ENCODE measurements at places on chromosomes 6 and 20. TPM values are rescaled to one million over a fixed set of nuclear protein-coding genes. Genes with fewer than 3 reads are reported as not detected.
A peak's percentile ranks its signal among the peaks of the same experiment; 100 is the strongest.

DNA sequence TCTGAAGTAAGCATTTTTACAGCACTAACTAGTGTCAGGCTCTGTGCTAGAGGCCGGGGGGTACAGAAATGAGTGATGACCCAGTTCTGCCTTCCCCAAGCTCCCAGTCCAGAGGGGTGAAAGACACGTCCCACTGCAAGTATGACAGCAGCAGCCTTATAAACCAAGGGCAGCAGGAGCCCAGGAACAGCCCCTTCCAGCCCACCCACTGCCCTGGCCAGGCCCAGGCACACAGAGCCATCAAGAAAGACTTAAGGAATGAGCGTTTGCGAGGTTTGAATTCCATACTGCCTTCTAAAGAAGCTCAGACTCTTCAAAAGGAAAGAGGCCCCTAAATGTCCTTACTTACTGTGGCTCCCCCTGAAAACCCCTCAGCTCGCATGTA lies 10.0 kb downstream of the TRERF1 start:
- peaks cover 14% of the 10 kb centered on the region for H3K4me1 ChIP-seq
- no peak overlapping the region for H3K4me3 ChIP-seq
- no peak for DNase-seq
- H3K27me3 ChIP-seq = no peaks in the 10 kb centered on the region
- no peaks in the 10 kb centered on the region for H3K36me3 ChIP-seq

- H3K4me3 ChIP-seq = no peak overlapping the region
- H3K4me1 ChIP-seq = peaks cover 55% of the 10 kb centered on the region
- H3K36me3 ChIP-seq = no peaks in the 10 kb centered on the region
- H3K27ac ChIP-seq = no peak overlapping the region
- no peaks in the 10 kb centered on the region for H3K27me3 ChIP-seq
- no peak for DNase-seq
These were observed 35.2 kb downstream of the SLX4IP start for GRCh38 chr20:10470276-10470675.

- H3K27me3 ChIP-seq = no peaks in the 10 kb centered on the region
- no peak overlapping the region for H3K27ac ChIP-seq
- DNase-seq = no peak
These were observed 414.9 kb downstream of the KIF16B start for GRCh38 chr20:16158090-16158975.

- H3K36me3 ChIP-seq = no peaks in the 10 kb centered on the region
- peaks cover 14% of the 10 kb centered on the region for H3K4me1 ChIP-seq
- H3K4me3 ChIP-seq = no peak overlapping the region
- no peak for DNase-seq
These were observed 36.3 kb upstream of the CLIC5 start for GRCh38 chr6:46051962-46052361.

- no peak overlapping the region for H3K4me3 ChIP-seq
- no peak overlapping the region for H3K27ac ChIP-seq
- no peak for DNase-seq
- H3K4me1 ChIP-seq = no peaks in the 10 kb centered on the region
These were observed 443.7 kb downstream of the GJA1 start for GRCh38 chr6:121879149-121879548.

GRCh38 chr6:163459536-163459935 lies 45.0 kb downstream of the QKI start:
- H3K4me1 ChIP-seq = peaks cover 97% of the 10 kb centered on the region
- H3K36me3 ChIP-seq = peaks cover 24% of the 10 kb centered on the region
- H3K27ac ChIP-seq = no peak overlapping the region
- H3K4me3 ChIP-seq = no peak overlapping the region
- no peak for DNase-seq

DNA sequence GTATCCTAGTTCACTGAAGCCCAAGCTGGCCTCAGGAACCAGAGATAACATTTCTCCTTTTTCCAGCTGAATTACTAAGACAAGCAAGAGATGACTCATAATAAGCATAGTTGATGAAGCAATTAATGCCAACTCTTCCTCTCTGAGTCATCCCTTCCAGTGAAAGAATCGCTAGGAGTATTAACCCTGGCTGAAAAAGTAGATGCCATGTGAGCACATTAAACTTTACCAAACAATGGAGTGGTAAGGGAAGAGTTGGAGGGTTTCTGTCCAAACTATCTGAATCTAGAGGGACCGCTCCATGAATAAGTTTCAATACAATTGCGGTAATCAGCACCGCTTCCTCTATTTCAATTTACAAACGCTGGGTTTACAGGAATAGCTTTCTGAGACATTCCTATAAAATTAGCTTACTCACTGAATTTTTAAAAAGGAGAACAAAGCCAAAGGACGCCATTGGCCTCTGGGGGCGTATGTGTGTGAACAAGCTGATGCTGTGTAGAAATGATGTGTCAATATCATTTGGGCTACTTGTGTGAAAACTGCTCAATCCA lies 48.3 kb downstream of the ATXN1 start:
- H3K4me3 ChIP-seq = peak overlapping the region; percentile 37
- H3K36me3 ChIP-seq = no peaks in the 10 kb centered on the region
- no peak for DNase-seq
- no peaks in the 10 kb centered on the region for H3K27me3 ChIP-seq
- peaks cover 21% of the 10 kb centered on the region for H3K4me1 ChIP-seq
- H3K27ac ChIP-seq = peak overlapping the region; percentile 48

GRCh38 chr20:20780127-20780824 lies 67.8 kb upstream of the RALGAPA2 start:
- H3K27ac ChIP-seq = no peak overlapping the region
- no peak overlapping the region for H3K4me3 ChIP-seq
- H3K4me1 ChIP-seq = peaks cover 21% of the 10 kb centered on the region
- DNase-seq = peak; percentile 85
- no peaks in the 10 kb centered on the region for H3K36me3 ChIP-seq
- no peaks in the 10 kb centered on the region for H3K27me3 ChIP-seq

DNA sequence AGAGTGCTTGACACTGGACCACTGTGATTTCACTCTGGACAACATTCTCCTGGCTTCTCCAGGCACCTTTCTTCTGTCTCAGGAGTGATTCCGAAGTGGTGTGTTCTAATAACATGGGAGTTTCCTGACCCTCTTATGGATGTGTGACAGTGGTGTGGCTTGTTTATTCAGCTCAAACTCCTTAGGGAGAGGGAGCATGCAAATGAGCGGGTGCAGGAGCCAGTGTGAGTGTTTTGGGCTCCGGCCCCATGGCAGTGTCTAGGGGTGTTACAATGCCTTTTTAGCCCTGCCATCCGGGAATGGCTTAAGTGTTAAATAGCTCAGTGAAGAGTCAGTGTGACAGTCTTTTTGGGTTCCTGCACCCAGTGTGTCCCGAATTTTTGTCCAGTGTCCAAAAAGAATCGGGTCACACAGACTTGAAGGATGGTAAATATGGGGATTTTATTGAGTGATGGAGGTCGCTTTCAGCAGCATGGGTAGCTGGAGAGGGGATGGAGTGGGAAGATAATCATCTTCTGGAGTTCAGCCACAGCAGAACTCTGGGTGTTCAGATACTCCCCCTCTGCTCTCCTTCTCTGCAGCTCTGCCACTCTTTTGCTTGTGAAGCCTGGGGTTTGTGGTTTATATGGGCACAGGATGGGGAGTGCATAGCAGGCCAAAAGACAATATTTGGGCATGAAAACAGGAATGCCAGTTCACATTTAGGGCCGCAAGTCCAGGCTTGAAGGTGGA lies 928.9 kb upstream of the CITED2 start:
- H3K27ac ChIP-seq = no peak overlapping the region
- H3K4me3 ChIP-seq = no peak overlapping the region
- H3K36me3 ChIP-seq = no peaks in the 10 kb centered on the region
- no peak for DNase-seq
- no peaks in the 10 kb centered on the region for H3K27me3 ChIP-seq
- no peaks in the 10 kb centered on the region for H3K4me1 ChIP-seq

GRCh38 chr20:62156254-62156556 lies 12.6 kb downstream of the SS18L1 start:
- no peak for DNase-seq
- peaks cover 25% of the 10 kb centered on the region for H3K36me3 ChIP-seq
- no peak overlapping the region for H3K27ac ChIP-seq
- no peaks in the 10 kb centered on the region for H3K4me1 ChIP-seq

- H3K36me3 ChIP-seq = no peaks in the 10 kb centered on the region
- no peaks in the 10 kb centered on the region for H3K27me3 ChIP-seq
- no peak for DNase-seq
- peak overlapping the region; percentile 51 for H3K27ac ChIP-seq
- peaks cover 14% of the 10 kb centered on the region for H3K4me1 ChIP-seq
These were observed 39.5 kb downstream of the ACSS2 start for GRCh38 chr20:34915749-34916455.

- H3K27ac ChIP-seq = peak overlapping the region; percentile 34
- H3K4me1 ChIP-seq = peaks cover 59% of the 10 kb centered on the region
- H3K27me3 ChIP-seq = no peaks in the 10 kb centered on the region
- H3K36me3 ChIP-seq = no peaks in the 10 kb centered on the region
These were observed 105.6 kb downstream of the TCP11 start for GRCh38 chr6:35035481-35036030.

Gene NOTCH4
- 24.9 TPM for total RNA-seq

Gene ENPP4
- total RNA-seq = 24.8 TPM
